ENCODE measurements at places on chromosomes 7 and 10.

- no peak for DNase-seq
Measured at GRCh38 chr7:135166338-135166990, 4.0 kb downstream of the CYREN start.

DNA sequence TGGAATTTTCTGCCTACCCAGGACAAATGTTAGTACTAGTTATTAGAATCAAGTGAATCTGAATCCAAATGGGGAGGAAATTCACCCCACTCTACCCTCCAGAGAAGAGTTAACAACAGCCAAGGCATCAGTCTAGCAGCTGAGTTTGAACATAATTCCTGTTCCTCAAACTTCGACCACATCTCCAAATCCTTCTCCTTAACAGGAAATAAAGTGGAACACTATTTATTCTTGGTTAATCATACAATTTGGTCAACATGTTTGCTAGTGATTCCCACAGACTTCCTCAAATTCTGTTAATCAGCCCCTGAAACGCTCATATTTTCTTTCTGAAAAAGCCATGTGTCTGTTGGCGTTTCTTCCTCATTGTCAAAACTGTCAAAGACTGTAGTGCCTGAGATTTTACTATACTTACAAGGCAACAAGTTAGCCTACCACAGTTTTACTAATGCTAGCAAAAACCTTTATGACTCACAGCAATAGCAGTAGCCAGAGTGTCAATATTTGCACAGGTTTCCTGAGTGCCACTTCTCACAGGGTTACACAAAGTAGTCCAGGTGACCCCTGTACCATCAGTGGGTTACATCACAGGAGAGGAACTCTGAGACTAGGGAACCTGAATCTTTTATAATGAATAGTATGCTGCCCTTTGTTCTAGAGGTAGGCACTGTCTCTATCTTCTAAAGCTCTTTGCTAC lies 202.9 kb downstream of the GRM3 start:
- no peak for DNase-seq

- DNase-seq: no peak
Measured at GRCh38 chr10:26642896-26643653, 54.4 kb upstream of the PDSS1 start.

- no peak for DNase-seq
Measured at GRCh38 chr10:73018632-73019031, 64.0 kb upstream of the PLA2G12B start.

GRCh38 chr7:50450590-50451032 lies 461 bp upstream of the FIGNL1 start:
- no peak for DNase-seq

- no peak for DNase-seq
Measured at GRCh38 chr10:98255146-98255877, 12.7 kb downstream of the LOXL4 start.

GRCh38 chr7:26321435-26321834 lies 29.8 kb downstream of the SNX10 start:
- DNase-seq: peak; percentile 5

DNA sequence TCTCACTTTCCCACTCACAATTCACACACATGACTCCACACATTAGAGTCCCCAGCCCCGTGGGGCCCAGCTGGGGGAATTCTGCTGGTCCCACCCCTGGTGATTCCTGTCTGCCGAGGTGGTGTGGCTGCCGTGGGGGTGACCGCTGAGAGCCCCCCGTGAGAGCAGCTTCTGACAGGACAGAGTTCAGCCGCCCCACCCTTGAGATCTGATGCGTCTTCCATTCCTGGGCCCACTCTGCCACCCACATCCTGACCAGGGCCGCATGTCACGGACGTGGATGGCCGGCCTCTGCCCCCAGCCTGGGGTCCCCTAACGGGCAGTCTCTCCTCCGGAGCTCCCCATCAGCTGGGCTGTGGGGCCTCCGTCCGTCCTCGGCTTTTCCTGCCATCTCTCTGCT lies 240.1 kb upstream of the PITRM1 start:
- DNase-seq: no peak

All from amniotic epithelial cell (primary cell).